ENCODE measurements at places on chromosomes 16 and 17.

DNA sequence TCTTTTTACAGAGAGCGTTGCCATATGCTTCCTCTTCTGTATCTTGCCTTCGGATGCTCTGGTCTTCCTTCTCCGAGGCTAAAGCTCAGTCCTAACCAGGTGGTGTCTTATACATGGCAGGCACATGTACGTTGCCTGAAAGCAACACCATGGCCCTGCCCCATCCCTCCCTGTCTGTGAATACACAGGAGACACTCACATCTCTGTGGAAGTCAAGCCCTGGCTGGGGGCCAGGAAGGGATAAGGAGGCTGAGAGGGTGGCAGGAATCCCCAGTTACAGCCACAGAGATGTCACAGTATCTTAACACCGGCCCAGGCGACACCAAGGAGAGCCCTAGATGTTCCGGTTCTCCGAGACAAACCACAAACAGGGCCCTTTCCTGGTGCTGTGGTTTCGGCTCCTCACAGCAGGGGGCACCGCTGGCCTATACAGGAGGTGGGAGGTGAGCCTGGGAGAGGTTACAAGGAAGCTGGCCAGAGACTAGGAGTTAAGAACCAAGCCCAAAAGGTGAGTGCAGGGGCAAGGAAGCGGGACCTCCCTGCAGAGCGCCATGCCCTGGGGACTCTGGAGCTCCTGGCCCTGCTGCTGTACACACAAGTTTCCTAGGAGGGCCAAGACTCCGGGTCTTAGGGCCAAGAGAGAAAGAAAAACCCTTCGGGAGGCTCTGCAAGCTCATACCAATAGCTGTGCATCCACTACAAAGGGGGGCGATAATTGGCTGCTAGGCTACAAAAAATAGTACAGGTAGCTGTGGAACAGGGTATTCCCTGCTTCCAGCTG is 41.7 kb downstream of the SRL start:
- DNase-seq = no peak

DNA sequence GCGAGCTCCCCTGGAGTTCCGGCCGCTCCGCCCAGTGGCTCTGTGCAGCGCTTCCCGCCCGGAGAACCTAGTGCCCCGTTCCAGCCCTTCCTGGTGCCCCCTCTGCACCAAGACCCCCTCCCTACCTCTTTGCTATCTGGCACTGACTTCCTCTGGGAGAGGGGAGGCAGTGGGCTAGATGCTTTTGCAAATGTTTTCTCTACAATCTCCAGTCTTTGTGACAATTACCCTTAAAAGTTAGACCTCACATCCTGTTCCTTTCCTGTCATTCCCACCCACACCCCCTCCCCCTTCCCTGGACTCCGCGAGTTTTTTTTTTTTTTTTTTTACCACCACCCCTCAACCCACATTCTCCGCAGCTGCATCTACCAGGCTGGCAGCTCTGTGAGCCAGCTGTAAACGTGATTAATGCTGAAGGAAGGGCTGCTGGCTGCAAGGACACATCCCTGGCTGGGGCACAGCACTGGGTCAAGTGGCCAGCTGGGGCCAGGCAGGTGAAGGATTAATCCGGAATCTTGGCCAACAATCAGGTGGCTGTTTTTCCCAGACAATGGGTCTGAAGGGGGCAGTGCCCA is 101.5 kb downstream of the MGAT5B start:
- no peak for DNase-seq

DNA sequence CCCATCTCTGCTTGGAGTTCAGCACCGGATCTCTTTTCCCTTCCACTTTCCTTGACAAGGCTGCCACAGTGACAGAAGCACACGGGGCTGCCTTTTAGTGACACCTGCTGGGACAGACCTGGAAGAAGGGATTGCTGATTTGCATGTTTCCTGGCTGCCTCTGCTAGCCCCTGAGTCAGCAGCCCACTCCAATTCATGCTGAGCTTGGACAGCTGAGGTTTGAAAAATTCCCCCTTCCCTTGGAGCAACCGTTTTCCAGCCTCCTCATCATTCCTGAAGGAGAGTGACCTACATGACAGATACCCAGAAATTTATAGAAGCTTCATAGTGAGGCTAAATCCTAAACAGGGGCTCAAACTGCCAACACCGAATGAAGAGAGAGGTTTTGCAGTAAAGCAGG is 18.8 kb upstream of the RBL2 start:
- no peak for DNase-seq

- DNase-seq = no peak
These were observed 228.8 kb downstream of the CDH11 start for GRCh38 chr16:64892835-64893785.

GRCh38 chr16:27109666-27110523 is 43.2 kb downstream of the C16orf82 start:
- DNase-seq = no peak

Data from NCI-H187 treated with DMSO at 0.1 percent for 48 hours (cell line).